H9 (cell line): ENCODE measurements at places on chromosomes 11 and 22. TPM values are rescaled to one million over a fixed set of nuclear protein-coding genes. Genes with fewer than 3 reads are reported as not detected.

- H3K4me1 ChIP-seq: no peaks in the 10 kb centered on the region
- H3K27ac ChIP-seq: no peak within 1 kb of the TSS
- no peaks in the 10 kb centered on the region; the same call in 1 of the 2 replicates for H3K27me3 ChIP-seq
- peak; percentile 54 for DNase-seq
- peak within 1 kb of the TSS; percentile 87 for H3K4me3 ChIP-seq
These were observed at the start of gene CD81 for GRCh38 chr11:2376751-2377451. TSS of gene CD81 (plus strand) at chr11:2377310. CDS start at chr11:2377550, 240 bp downstream.

DNA sequence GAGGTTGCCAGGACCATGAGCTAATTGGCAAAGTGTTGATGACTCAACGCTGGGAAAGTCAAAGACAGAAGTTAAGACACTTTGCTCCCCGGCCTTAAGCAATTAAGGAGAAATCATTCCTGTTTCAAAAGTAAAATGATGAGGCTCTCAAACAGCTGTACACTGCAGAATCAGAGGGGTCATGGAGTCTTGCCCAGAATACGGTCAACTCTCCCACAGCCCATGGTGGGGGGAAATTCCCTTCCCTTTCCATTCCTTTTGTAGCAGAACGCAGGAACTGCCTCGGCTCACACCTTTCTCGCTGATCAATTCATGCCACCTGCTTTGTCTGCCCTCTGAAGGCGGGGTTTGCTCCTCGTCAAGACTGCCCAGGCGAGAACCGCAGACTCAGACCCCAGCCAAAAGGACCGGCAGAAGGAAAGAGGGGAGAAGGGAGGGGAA, 52.8 kb downstream of the MN1 start:
- peak overlapping the region; percentile 68; the same call in 2 of the 3 replicates for H3K4me3 ChIP-seq
- H3K36me3 ChIP-seq: no peaks in the 10 kb centered on the region

DNA sequence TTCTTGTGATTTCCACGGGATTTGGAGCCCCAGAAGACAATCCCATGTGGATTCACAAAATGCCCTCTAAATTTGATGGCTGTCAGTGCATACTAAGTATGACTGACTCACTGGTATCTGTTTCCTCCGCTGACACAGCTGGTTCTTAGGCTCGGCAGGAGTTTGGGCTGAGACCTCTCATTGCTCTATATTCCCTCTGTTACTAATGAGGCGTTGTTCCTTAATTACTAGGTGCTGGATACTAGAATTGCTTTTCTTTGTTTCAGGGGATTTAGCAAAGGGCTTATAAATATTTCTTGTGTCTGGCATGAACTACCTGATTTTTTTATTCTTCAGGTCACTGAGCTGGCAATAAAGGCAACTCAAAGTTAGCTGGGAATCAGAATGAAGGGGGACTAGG, 53.2 kb upstream of the EHF start:
- H3K27me3 ChIP-seq: no peaks in the 10 kb centered on the region
- H3K27ac ChIP-seq: no peak overlapping the region
- no peak overlapping the region for H3K4me3 ChIP-seq
- no peaks in the 10 kb centered on the region for H3K36me3 ChIP-seq
- H3K4me1 ChIP-seq: no peaks in the 10 kb centered on the region
- no peak for DNase-seq

- no peaks in the 10 kb centered on the region for H3K27me3 ChIP-seq
- no peak for DNase-seq
- peaks cover 5% of the 10 kb centered on the region; the same call in 1 of the 2 replicates for H3K4me1 ChIP-seq
- no peaks in the 10 kb centered on the region for H3K36me3 ChIP-seq
- no peak overlapping the region for H3K4me3 ChIP-seq
These were observed 89.5 kb upstream of the DBX1 start for GRCh38 chr11:20249796-20250195.

GRCh38 chr11:17952487-17952886, 60.4 kb downstream of the SERGEF start:
- no peak overlapping the region for H3K4me3 ChIP-seq
- DNase-seq: no peak
- H3K36me3 ChIP-seq: peaks cover 3% of the 10 kb centered on the region; the same call in 1 of the 2 replicates
- H3K27me3 ChIP-seq: no peaks in the 10 kb centered on the region
- no peak overlapping the region for H3K27ac ChIP-seq

Gene SOX6
- 0.15 TPM in 1 of 2 replicates, not detected in the other for total RNA-seq

DNA sequence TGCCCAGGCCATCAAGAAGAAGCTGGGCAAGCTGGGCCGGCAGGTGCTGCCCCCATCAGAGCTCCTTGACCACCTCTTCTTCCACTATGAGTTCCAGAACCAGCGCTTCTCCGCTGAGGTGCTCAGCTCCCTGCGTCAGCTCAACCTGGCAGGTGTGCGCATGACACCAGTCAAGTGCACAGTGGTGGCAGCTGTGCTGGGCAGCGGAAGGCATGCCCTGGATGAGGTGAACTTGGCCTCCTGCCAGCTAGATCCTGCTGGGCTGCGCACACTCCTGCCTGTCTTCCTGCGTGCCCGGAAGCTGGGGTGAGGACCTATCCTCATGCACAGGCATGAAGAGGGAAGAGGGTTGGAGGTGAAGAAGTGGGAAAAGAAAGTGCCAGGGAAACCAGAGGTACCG, 5.3 kb upstream of the NHERF4 start:
- DNase-seq: no peak

DNA sequence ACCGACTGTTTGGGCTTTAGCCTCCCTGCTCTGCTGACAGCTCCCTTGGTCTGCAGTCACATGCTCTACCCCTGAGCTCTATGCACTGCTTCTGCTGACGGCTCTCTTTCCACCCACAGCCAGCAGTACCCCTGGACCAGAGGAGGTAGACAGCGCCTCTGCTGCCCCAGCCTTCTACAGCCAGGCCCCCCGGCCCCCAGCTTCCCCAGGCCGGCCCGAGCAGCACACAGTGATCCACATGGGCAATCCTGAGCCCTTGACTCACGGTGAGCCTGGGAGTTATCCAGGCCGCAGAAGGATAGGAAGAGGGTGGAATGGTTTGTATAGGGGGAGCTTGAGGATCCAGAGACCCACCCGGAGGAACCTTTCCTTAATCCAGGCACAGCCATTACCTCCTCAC, 2.8 kb downstream of the ZFPL1 start:
- no peak for DNase-seq
- no peak overlapping the region for H3K4me3 ChIP-seq
- peaks cover 10% of the 10 kb centered on the region for H3K36me3 ChIP-seq
- H3K27me3 ChIP-seq: no peaks in the 10 kb centered on the region
- no peak overlapping the region for H3K27ac ChIP-seq

Gene LARGE2
- total RNA-seq: 95.6 and 108 TPM in 2 replicates

Gene KCNK4
- total RNA-seq: 0.28 and 0.31 TPM in 2 replicates

GRCh38 chr22:21014202-21014725, 701 bp upstream of the P2RX6 start:
- H3K36me3 ChIP-seq: no peaks in the 10 kb centered on the region
- no peak overlapping the region for H3K27ac ChIP-seq
- peak; percentile 98 for DNase-seq
- peaks cover 3% of the 10 kb centered on the region; the same call in 1 of the 2 replicates for H3K4me1 ChIP-seq

Gene SMTNL1
- total RNA-seq: 0.18 TPM in 1 of 2 replicates, not detected in the other
